ENCODE measurements at places on chromosomes 1 and 21. TPM values are rescaled to one million over a fixed set of nuclear protein-coding genes. Genes with fewer than 3 reads are reported as not detected.

The PRAMEF4 gene
- total RNA-seq = not detected

The ZBTB8A gene
- total RNA-seq = 0.96 TPM

The NASP gene
- total RNA-seq = 265 TPM

The VAV3 gene
- total RNA-seq = 1.9 TPM

The CHODL gene
- total RNA-seq = not detected

All from activated T-helper 2 cell treated with anti-CD3 and anti-CD28 coated beads, Interferon-gamma antibody, Interleukin-2, Interleukin-4, amounts not matched to agents 10 μg/mL and 5 μg/mL and 100 μg/mL, durations not matched to agents 14 hours and 24 hours and 36 hours (primary cell).